Muscle of leg (tissue), 16 donors: ENCODE measurements at places on chromosomes 7 and 10. TPM values are rescaled to one million over a fixed set of nuclear protein-coding genes. Genes with fewer than 3 reads are reported as not detected.

Gene STYXL1
- total RNA-seq = 17.9 TPM

Gene ZNF485
- total RNA-seq = 5.1 TPM

Gene ENTPD7
- 4.8 TPM for total RNA-seq

Gene YAE1
- total RNA-seq = 32.1 TPM

Gene PHYHIPL
- 0.31 TPM for total RNA-seq

Gene RTKN2
- total RNA-seq = 2.4 TPM

Gene TBX20
- total RNA-seq = not detected

Gene GIMAP5
- total RNA-seq = 11.6 TPM

Gene PTPRZ1
- total RNA-seq = 3.0 TPM

Gene CASP2
- total RNA-seq = 12.1 TPM

Gene GHRHR
- 1.3 TPM for total RNA-seq

Gene IL6
- total RNA-seq = 0.44 TPM
